Posterior vena cava (tissue), 2 donors: ENCODE measurements at places on chromosomes 1 and 21. TPM values are rescaled to one million over a fixed set of nuclear protein-coding genes. Genes with fewer than 3 reads are reported as not detected.
A peak's percentile ranks its signal among the peaks of the same experiment; 100 is the strongest.

The SUSD4 gene
- total RNA-seq, result 1.00 TPM

The RCAN3 gene
- 9.9 TPM for total RNA-seq

The IL20 gene
- total RNA-seq, result not detected

The TEDDM1 gene
- total RNA-seq, result not detected

GRCh38 chr21:46443910-46444309 lies 14.8 kb upstream of the DIP2A start:
- peak; percentile 57 for DNase-seq

DNA sequence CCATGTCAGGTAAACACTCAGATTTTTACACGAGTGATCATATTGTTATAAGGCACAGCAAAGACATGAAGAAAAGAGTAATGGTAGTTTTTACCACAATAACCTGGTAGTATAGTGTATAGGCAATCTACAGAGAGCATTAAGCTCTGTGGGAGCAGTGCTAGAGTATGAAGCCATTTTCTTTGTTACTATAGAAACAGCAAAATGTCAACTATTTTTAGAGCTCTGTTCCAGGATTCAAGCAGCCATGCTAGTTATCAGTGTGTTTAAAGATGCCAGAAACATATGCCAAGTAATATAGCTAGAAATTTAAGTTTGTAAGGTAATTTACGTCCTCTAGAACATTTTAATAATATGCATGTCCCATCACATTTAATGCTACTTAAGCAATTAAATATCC lies 77.6 kb upstream of the RGS18 start:
- DNase-seq, result no peak
